ENCODE measurements at places on chromosomes 4 and X.

DNA sequence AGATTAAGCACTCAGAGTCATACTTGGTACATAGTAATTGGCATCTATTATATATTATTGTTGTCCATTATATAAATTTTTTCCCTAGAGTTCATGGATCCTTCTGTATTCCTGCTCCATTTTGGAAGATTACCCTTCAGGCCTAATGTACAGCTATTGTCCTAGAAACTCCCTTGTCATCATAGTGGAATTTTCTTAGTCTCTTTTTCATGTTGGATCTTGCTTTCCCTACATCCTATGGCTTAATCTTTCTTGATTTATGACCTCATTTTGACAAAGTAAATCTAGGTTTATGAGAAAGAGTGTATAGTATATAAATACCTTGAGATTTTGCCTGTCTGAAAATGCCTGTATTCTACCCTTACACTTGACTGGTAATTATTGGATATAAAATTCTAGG, 22.1 kb downstream of the ARMCX4 start:
- no peak for DNase-seq

- no peak for DNase-seq
Observed at GRCh38 chrX:24285082-24285481, 28.8 kb downstream of the SUPT20HL2 start.

DNA sequence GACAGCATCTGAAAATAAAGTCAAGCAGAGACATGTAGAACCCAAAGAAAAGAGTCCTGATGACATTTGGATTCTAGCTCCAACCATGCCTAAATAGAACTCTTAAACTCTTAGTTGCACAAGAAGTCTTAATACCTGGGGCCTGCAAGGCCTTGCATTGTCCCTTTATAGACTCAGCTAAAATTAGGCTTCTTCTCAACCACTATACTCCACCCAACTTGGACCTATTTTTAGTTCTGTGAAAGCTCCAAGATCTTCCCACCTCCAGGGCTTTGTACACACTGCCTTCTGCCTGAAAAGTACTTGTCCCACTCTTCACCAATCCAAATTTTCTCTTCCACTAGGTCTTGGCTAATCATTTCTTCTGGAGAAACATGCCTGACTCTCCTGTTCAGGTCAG, 36.5 kb downstream of the PLK4 start:
- DNase-seq = no peak

DNA sequence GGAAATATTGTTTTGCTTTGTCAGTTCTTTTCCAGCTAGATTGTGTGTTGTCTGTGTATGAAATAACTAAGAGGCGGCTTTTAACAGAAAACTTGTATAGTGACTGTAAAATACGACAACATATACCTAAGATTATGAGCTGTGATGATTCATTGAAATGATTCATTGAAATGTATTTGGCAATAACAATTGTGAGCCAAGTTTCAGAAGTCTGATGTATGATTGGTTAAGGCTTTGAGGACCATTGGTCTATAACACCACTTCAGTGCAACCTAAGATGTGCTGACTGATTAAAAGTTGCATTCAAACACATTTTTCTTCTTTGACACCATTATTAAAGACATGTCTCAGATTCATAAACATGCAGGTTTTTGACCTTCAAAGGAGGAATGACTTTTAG, 76.6 kb downstream of the PTPN13 start:
- DNase-seq = no peak

- no peak for DNase-seq
Observed at GRCh38 chr4:189845145-189845846, 95.4 kb upstream of the FRG1 start.

DNA sequence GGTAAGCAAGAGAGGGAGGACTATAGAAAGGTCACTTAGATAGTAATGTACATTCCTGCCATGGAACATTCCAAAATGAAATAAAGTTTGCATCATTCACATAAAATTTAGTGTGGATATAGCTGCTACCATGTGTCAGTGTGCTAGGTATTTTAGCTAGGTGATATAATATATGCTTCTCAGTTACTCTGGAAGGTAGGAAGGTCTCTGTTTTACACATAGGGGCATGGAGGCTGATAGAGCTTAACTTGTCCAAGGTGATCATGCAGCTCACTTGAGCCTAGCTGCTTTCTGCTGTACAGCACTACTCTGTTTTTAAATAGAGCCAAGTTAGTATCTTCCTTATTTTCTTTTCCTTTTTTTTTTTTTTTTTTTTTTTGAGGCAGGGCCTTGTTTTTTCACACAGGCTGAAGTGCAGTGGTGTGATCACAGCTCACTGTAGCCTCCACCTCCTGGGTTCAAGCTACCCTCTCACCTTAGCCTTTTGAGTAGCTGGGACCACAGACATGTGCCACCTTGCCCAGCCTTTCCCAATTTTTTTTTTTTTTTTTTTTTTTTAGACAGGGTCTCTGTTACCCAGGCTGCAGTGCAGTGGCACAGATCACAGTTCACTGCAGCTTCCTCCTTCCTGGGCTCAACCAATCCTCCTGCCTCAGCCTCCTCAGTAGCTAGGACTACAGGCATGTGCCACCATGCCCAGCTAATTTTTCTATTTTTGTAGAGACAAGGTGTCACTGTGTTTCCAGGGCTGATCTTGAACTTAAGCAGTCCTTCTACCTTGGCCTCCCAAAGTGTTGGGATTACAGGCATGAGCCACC, 10.4 kb downstream of the AFF1 start:
- DNase-seq = no peak

DNA sequence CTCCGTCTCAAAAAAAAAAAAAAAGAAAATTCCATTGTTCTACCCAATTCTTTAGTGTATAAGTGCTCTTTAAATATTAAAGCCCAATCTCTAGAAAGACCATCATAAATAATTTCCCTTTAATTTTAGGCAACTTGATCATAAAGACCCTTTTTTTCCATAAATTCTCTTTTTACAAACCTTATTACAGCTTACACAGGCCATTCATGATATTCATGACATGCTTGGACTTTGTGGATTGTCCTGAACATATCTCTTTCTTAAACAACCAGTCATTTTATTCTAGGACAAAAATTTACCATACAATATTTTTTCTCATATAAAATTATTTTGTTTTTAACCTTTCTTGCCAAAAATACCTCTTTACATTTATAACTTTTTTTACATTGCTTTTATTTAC, 30.5 kb downstream of the TLR8 start:
- DNase-seq = no peak

- peak; percentile 44 for DNase-seq
Observed at GRCh38 chrX:37746218-37746941, 33.5 kb upstream of the CYBB start.

GRCh38 chr4:151948351-151949016, 187.7 kb upstream of the GATB start:
- DNase-seq = no peak

DNA sequence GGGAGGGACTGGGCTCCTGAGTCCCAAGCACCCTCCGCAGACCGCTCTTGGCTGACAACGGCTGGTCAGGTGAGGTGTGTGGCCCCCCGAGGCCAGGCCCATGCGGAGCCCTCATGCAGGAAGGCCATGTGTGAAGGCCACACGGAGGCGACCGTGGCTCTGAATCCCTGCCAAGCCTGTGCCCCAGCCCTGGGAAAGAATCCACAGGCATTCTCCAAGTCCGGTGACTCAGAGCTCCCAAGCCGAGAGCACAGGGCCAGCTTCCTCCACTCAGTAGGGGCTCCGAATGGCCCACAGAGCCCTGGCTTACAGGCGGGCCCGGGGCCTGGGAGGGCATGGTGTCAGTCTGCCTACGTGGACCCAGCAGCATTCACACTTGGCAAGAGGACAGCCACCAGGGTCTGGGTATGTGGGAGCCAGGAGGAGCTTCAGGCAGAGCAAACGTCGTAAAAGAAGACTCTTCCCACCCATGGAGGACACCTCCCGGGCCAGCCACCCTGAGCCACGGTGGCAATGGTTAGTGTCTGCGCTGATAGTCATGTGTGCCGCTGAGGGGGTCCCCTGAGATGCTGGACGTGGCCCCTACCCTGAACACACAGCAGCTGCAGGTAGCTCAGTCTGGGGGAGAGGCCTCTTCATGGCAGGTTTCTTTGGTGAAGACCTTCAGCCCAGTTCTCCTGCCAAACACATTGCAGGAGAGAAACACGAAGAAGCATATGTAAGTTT, 105.7 kb downstream of the PSAPL1 start:
- DNase-seq = peak; percentile 91

DNA sequence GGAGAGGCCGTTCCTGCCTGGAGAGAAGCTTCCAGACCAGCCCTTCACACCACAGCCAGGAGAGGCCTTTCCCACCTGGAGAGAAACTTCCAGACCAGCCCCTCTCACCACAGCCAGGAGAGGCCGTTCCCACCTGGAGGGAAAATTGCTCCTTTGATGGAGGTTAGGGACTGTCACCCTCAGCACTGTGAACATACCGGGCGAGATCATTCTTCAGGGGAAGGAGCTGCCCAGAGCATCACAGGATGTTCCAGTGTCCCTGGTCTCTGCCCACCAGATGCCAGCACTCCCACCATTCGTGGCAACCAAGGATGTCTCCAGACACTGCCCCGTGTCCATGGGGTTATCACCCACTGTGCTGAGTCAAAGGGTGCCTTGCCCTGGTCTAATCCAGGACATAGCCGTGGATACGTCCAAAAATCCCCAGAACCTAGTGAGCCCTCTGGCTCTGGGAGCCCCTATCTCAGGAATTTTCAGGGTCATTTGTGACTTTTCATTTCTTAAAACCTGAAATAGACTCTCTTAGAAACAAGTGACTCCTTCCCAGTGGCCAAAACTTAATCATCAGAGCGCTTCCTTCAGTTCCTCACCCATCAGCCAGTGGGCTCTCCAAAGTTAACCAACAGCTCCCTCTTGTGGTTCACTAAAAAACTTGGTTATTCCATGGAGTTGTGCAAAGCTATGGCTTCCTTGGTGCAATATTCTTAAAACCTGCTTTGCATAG, 80.2 kb downstream of the CRMP1 start:
- peak; percentile 63 for DNase-seq

DNA sequence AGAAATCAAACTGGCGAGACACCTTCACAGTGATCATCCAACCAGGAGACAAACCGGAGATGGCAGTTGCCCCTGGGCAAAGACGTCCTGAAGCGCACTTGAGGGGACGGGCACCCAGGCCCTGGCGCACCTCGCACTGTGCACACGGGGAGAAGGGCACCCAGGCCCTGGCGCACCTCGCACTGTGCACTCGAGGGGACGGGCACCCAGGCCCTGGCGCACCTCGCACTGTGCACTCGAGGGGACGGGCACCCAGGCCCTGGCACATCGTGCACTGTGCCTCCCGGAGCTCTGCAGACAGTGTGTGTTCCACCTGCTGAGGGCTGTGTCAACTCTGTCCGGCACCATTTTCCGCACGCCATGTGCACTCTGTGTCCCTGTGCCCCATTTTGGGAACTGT, 34.6 kb upstream of the CPLX1 start:
- DNase-seq = no peak

DNA sequence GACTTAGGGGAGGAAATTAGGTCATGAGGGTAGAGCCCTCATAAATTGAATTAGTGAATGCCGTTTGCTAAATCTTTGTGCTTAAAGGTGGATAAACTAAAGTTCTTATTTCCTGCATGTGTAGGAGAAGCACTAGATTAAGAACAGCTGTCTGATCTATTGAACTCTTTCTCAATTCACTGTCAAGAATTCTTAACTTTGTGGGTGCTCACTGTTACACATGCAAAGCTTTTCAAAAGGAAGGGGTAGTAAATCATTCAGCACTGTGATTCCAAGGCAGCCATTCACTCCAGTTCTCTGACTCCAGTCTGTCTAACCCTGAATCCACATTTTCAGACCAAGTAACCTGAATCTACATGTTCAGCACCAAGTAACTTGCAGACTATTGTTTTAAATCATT, 1520.1 kb downstream of the PCDH18 start:
- no peak for DNase-seq

DNA sequence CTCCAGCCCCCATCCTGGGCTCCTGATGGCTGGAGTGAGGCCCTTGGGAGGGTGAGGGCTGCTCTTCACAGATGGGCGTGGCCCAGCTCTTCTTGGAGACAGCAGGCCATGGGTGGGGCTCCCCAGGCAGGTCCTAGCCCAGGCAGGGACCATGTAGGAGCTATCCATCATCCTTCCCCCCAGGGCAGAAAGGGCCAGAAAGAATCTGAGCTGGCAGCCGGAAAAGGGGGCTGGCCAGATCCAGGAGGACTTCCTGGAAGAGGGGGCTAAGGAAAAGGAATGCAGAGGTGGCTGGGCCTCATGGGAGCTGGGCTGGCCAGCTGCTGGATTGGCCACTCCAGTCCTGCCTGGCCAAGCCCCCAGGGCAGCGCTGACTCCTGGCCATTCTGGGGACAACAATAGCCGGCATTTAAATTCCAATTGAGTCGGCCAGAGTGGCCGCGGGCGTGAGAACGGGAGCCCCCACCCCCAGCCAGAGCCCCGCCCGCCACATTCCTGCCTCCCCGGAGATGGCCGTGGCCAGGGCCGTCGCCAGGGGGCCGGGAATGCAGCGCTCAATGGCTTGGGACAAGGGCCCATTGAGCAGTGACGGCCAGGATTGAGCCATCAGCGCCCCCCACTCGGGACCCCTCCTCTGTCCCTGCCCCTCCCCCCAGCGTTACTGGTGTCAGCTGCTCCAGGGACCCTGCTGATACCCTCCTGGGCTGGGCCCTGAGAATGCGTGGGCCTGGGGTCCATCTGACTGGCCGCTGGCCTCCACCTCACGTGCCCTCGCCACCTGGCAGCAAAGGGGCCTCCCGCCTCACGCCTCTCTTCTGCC, 15.1 kb upstream of the FGFR3 start:
- peak; percentile 59 for DNase-seq

DNA sequence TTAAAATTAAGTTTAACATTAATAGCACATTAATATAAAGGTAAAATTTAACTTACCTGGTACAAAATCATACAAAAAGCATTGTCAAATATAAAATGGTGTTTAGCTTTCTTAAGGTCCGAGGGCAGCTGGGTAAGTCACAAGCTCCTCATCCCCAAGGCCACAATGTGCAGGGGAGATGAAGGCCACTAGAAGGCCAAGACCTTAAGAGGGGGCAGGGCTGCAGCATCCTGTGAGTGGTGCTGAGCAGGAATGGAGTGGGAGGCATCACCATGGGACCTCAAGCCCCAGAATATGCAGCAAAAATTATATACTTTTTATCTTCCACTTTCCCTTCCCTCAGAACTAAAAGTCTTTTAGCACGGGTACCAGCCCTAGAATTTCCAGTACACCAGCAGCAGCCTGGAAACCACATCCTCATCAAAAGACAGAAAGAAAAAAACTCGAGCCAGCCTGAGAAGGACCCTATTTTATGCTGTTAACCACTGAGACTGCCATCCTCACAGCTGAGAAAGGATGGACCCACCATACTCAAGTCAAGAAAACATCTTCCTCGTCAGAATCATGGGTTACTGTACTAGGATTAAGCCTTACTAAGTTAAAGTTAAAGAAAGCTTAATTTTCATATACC, 13.0 kb upstream of the RHOXF2 start:
- DNase-seq = no peak

- no peak for DNase-seq
Observed at GRCh38 chrX:152299787-152300186, 151.3 kb downstream of the GABRA3 start.

DNA sequence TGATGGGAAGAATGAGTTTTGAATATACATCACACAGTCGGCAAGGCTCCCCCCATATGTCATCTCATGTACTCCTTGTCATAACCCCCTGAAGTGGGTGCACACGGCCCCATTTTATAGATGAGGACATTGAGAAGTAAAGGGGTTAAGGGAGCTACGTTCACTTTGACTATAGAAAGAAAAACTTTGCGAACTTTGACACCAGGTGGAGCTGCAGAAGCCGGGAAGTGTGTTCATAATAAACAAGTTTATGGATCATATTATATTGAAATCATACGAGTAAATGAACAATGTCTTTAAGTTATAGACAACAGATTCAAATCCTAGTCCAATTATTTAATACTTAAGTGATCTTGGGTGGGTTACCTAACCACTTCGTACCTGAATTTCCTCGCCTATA, 203.8 kb upstream of the PITX2 start:
- DNase-seq = no peak

Measured in Daoy (cell line).